ENCODE measurements at places on chromosomes 3 and 15.
A peak's percentile ranks its signal among the peaks of the same experiment; 100 is the strongest.

- DNase-seq = no peak
Observed at GRCh38 chr15:26555898-26556297, 217.0 kb downstream of the GABRB3 start.

DNA sequence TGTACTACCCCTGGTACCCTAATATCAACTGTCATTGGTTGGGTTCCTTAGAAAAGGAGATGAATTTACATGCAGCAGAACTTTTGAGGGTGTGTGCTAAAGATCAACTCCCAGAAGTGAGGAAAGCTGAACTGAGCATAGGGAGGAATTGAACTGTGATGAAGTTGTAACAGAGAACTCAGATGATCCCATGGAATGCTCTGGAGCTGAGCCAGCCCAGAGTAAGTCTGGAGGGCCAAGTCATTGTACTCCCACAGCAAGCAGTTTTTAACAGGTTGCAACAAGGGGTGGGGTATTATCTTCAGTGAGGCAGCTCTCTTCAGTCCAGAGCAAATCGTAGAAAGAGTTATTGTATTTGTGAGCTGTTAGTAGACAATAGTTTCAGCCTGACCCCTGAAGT, 572.3 kb downstream of the PYDC2 start:
- no peak for DNase-seq

DNA sequence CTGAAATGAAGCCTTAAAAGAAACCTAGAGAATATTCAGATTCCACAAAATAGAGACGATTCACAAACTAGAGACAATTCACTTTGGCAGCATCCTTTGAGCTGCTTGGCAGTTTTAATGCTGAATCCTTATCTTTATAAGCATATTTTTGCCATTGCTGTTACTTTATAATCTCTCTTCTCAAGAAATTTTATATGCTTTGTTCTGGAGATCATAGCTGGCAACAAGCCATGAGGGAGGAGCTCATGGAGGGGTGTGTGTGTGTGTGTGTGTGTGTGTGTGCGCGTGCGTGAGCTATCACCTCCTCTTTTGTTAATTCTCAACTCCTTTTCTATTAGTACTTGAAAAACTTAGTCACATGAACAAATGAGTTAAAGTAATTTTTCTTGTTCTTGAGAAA, 495.0 kb upstream of the RGMA start:
- DNase-seq = no peak

- DNase-seq = no peak
Observed at GRCh38 chr3:149625795-149626194, 32.0 kb downstream of the WWTR1 start.

- DNase-seq = peak; percentile 15
Observed at GRCh38 chr3:182795389-182795782, 2.1 kb downstream of the ATP11B start.

DNA sequence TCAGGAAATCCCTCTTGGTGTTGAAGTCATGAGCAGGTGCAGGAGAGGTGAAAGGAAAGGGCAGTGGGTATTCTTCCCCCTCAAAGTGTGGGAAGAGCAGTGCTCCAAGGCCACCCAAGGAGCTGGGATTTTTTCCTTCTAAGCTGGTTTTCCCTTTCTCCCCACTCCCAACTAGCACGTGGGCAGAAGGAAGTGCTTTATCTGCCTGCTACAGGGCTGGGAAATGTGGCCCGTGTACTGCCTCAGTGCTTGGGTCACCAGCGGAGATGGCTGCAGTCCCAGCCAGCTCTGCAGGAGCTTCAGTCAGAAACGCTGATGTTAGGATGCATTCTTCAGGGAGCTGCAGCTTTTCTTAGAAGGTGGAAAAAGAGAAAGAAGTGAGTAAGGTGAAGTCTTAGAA, 99.2 kb downstream of the CACNA1D start:
- DNase-seq = no peak

- no peak for DNase-seq
Observed at GRCh38 chr15:90365414-90366055, 13.5 kb downstream of the ZNF774 start.

GRCh38 chr3:196886144-196886543, 18.4 kb downstream of the SENP5 start:
- DNase-seq = no peak

- DNase-seq = no peak
Observed at GRCh38 chr15:33279613-33280205, 31.1 kb upstream of the RYR3 start.

- no peak for DNase-seq
Observed at GRCh38 chr15:49842031-49842730, 221.3 kb downstream of the DTWD1 start.

DNA sequence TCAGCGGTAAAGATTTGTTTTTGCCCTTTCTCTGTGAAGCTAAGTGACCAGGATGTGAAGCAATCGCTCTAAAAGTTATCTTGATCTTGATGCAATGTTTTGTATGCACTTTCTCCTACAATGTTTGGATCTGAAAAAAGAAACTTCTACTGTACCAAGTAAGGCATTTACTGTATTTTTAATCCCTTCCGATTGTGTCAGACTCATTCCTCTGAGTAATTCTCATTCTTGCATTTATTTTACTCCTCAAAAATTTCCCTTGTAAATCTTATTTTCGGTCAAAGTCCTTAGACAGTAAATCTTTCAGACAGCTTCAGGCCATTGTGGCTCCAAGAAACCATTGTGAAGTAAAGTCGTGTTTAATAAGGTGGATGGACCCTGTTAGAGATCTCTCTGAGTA, 141.9 kb downstream of the TP63 start:
- no peak for DNase-seq

DNA sequence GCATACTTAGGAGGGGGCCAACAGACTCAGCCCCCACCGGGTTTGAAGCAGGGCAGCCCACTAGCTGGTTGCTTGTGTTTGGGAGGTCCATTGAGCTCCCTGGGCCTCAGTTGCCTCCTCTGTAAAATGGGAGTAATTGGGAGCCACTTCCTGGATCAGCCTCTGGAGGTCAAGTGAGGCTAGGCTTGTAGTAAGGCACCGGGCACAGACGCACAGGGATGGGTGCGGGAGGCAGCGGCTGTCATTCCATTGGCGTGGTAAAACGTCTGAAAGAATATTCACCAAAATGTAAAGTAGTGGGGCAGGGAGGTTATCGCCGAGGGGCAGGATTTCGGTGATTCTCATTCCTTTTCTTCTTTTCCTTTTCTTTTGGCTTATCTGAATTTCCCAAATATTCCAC, 64.6 kb downstream of the TLE3 start:
- no peak for DNase-seq

GRCh38 chr3:72559385-72559784, 288.9 kb downstream of the SHQ1 start:
- DNase-seq = no peak

DNA sequence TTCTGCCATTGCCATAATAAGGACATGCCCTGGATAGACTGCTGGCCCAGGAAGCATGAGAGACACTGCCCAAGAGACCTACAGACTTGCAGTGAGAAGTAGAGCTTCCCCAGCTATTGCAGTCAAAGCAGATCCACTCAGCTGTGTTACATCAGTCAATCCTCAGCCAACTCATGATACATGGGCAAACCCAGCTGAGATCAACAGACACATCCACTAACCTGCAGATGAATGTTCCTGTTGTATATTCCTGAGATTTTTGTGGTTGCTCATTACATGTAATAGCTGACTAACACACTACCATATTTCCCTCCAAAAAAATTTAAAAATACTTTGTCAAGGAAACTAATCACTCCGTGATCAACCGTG, 68.6 kb downstream of the DCLK3 start:
- DNase-seq = no peak

DNA sequence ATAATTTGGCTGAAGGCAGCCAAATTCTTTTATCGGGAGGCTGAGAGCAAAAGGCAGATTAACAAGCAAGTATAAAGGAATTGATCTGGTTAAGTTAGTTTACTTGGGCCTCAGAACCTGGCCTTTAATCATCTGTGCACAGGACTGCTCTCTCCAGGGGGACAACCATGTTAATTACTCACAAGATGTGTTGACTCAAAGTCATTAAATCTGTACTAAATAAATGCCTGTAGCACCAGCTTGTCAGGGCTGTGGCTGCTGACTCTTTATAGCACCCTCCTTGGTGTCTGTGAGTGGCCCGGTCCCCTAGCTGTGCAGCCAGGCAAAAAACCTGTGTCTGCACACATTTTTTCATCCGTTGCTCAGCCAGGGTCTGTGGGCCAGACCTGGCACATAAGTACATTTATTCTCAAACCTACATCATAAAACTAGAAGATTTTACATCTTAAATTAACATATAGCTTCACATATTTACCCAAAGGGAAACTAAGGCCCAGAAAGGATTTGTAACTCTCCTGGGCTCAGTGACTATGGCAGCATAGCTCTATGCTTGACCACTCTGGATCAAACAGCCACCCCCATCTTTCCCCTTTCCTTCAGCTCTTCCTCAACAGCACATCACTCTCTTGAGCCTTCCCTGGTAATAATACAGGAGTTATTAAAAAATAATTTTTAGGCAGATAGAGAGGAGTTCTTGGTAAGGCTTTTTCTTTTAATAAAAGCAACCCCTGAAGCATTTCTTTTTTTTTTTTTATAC, 51.4 kb downstream of the NCEH1 start:
- DNase-seq = no peak

- DNase-seq = peak; percentile 65
Observed at GRCh38 chr3:46100812-46101211, 73.5 kb upstream of the XCR1 start.

- no peak for DNase-seq
Observed at GRCh38 chr3:23399221-23399620, 196.1 kb downstream of the UBE2E2 start.

DNA sequence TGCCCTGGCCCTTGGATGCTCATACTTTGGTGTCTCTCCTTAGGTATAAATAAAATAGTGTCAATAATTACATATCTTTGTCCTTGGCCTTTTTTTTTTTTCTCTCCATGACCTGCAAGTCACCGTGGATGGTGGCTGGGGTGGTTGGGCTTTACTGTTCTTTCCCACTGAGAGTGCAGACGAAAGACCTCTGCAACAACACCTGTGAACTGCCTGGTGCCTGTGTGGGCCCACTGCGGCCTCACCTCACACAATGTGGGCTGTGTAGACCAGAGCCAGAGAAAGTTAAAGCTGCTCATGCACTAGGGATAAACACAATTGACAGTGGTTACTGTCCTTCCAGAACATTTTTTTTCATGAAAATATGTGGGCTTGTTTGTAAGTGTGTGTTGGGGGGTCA, 39.0 kb downstream of the CCDC32 start:
- DNase-seq = no peak

DNA sequence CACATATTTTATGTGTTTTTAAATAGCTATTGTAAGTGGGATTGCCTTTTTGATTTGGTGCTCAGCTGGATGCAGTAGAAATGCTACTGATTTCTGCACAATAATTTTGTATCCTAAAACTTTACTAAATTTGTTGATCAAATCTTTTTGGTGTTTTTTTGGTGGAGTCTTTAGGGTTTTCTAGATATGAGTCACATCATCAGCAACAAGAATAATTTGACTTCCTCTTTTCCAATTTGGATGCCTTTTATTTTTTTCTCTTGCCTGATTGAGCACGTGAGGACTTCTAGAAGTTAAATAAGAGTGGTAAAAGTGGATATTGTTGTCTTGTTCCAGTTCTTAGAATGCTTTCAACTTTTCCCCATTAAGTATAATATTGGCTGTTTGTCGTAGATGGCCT, 51.3 kb downstream of the TLNRD1 start:
- DNase-seq = no peak

DNA sequence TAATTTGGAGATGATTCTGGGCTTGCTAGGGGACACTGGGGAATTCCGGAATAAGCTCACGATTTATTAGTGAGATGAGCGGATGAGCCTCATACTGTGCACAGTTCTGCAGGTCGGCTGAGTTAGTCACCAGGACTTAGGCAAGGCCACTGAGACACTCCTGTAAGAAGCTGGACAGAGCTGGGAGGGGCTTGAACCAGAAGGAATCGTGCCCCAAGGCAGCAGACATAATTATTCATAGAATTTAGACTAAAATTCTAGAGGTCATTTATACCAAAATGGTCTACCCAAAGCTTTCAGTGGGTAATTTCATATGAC, 121.4 kb downstream of the VGLL4 start:
- no peak for DNase-seq

Measured in CD4-positive, alpha-beta T cell treated with Interferon gamma for 1 hour (primary cell).